A549 treated with AZD2906 at 1 μM for 4 hours (cell line): ENCODE measurements at places on chromosomes 6 and 20. TPM values are rescaled to one million over a fixed set of nuclear protein-coding genes. Genes with fewer than 3 reads are reported as not detected.

The MCCD1 gene
- total RNA-seq = not detected in 5 replicates

The STAU1 gene
- total RNA-seq = 53.1 to 64.8 TPM (median 57.5 TPM) in 5 replicates

The GCM1 gene
- 0.02 to 0.03 TPM in 2 of 5 replicates, not detected in the others for total RNA-seq

The CASS4 gene
- 0.03 to 0.09 TPM (median 0.03 TPM) in 3 of 5 replicates, not detected in the others for total RNA-seq

The SEMG2 gene
- not detected in 5 replicates for total RNA-seq

The CRNKL1 gene
- total RNA-seq = 20.1 to 23.9 TPM (median 21.1 TPM) in 5 replicates

The TNNC2 gene
- total RNA-seq = 0.13 to 0.26 TPM (median 0.25 TPM) in 3 of 5 replicates, not detected in the others

The HSPA1L gene
- 1.2 to 1.7 TPM (median 1.4 TPM) in 5 replicates for total RNA-seq

The ULBP3 gene
- 3.7 to 4.6 TPM (median 4.2 TPM) in 5 replicates for total RNA-seq

The SPTLC3 gene
- total RNA-seq = 0.01 to 0.08 TPM (median 0.02 TPM) in 5 replicates

The PRSS35 gene
- total RNA-seq = 0.06 to 0.14 TPM (median 0.06 TPM) in 5 replicates
